ENCODE measurements at places on chromosomes 7 and 10. TPM values are rescaled to one million over a fixed set of nuclear protein-coding genes. Genes with fewer than 3 reads are reported as not detected.

Gene GPC2
- polyA plus RNA-seq, result 0.38 TPM

Gene C10orf53
- polyA plus RNA-seq, result not detected

Gene HECW1
- polyA plus RNA-seq, result 0.16 TPM

Gene SEPTIN7
- 189 TPM for polyA plus RNA-seq

Gene POM121C
- 12.6 TPM for polyA plus RNA-seq

Gene CCDC3
- polyA plus RNA-seq, result 14.6 TPM

Gene CUBN
- polyA plus RNA-seq, result 0.41 TPM

Gene GIMAP7
- polyA plus RNA-seq, result 36.1 TPM

Gene CALML5
- polyA plus RNA-seq, result not detected

Gene ITIH5
- 2.5 TPM for polyA plus RNA-seq

Gene SPDYE8
- polyA plus RNA-seq, result not detected

Gene CALHM1
- polyA plus RNA-seq, result not detected

Gene NKX1-2
- polyA plus RNA-seq, result not detected

Gene SSC4D
- 2.1 TPM for polyA plus RNA-seq

Gene FAM24B
- 1.2 TPM for polyA plus RNA-seq

Gene DNA2
- polyA plus RNA-seq, result 0.97 TPM

Gene COL13A1
- 6.8 TPM for polyA plus RNA-seq

Gene ADAM8
- polyA plus RNA-seq, result 0.50 TPM

Gene C7orf57
- polyA plus RNA-seq, result not detected

Gene PPP1R17
- polyA plus RNA-seq, result not detected

Gene GATA3
- polyA plus RNA-seq, result 1.4 TPM

Gene CPA4
- 0.02 TPM for polyA plus RNA-seq

Gene WIPF3
- 2.8 TPM for polyA plus RNA-seq

Gene CTNNA3
- 4.5 TPM for polyA plus RNA-seq

Gene DPCD
- polyA plus RNA-seq, result 29.8 TPM

Gene CALML3
- polyA plus RNA-seq, result not detected

Gene RBP4
- polyA plus RNA-seq, result 43.4 TPM

Gene NME8
- polyA plus RNA-seq, result not detected

Gene AGR2
- 0.16 TPM for polyA plus RNA-seq

Gene SLC29A4
- 11.8 TPM for polyA plus RNA-seq

Gene POR
- polyA plus RNA-seq, result 47.4 TPM

Gene SMKR1
- 0.16 TPM for polyA plus RNA-seq

Gene NMT2
- polyA plus RNA-seq, result 7.0 TPM

Gene LIPM
- polyA plus RNA-seq, result not detected

Gene PAPOLB
- 0.16 TPM for polyA plus RNA-seq

Gene GRID1
- 0.29 TPM for polyA plus RNA-seq

Gene ADIRF
- 215 TPM for polyA plus RNA-seq

Gene ZNF138
- polyA plus RNA-seq, result 4.5 TPM

Gene SLC13A1
- polyA plus RNA-seq, result not detected

Gene OR2A1
- 0.02 TPM for polyA plus RNA-seq

Gene RNF148
- polyA plus RNA-seq, result 0.09 TPM

Gene TRIM50
- polyA plus RNA-seq, result 0.07 TPM

Gene ACSL5
- 7.2 TPM for polyA plus RNA-seq

Gene CCNJ
- polyA plus RNA-seq, result 1.8 TPM

Gene TMEM229A
- 0.50 TPM for polyA plus RNA-seq

Gene FAM180A
- 3.7 TPM for polyA plus RNA-seq

Gene PAPSS2
- polyA plus RNA-seq, result 5.0 TPM

Gene NPC1L1
- 0.05 TPM for polyA plus RNA-seq

Gene ZSWIM8
- 61.2 TPM for polyA plus RNA-seq

Gene HMX2
- not detected for polyA plus RNA-seq

Gene HOXA9
- polyA plus RNA-seq, result not detected

Gene ZNF479
- not detected for polyA plus RNA-seq

Gene CARD11
- 0.16 TPM for polyA plus RNA-seq

Gene CPVL
- polyA plus RNA-seq, result 3.2 TPM

Gene PRF1
- polyA plus RNA-seq, result 1.1 TPM

Gene ENTPD1
- polyA plus RNA-seq, result 5.3 TPM

Gene LRRN3
- polyA plus RNA-seq, result 25.1 TPM

Gene RSPH10B2
- polyA plus RNA-seq, result not detected
